ENCODE measurements at places on chromosomes 3 and 15.

GRCh38 chr3:55888282-55888885 is 401.3 kb upstream of the WNT5A start:
- DNase-seq, result no peak
- H3K4me3 ChIP-seq, result no peak overlapping the region
- H3K36me3 ChIP-seq, result no peaks in the 10 kb centered on the region
- no peaks in the 10 kb centered on the region for H3K4me1 ChIP-seq
- no peak overlapping the region for H3K27ac ChIP-seq

DNA sequence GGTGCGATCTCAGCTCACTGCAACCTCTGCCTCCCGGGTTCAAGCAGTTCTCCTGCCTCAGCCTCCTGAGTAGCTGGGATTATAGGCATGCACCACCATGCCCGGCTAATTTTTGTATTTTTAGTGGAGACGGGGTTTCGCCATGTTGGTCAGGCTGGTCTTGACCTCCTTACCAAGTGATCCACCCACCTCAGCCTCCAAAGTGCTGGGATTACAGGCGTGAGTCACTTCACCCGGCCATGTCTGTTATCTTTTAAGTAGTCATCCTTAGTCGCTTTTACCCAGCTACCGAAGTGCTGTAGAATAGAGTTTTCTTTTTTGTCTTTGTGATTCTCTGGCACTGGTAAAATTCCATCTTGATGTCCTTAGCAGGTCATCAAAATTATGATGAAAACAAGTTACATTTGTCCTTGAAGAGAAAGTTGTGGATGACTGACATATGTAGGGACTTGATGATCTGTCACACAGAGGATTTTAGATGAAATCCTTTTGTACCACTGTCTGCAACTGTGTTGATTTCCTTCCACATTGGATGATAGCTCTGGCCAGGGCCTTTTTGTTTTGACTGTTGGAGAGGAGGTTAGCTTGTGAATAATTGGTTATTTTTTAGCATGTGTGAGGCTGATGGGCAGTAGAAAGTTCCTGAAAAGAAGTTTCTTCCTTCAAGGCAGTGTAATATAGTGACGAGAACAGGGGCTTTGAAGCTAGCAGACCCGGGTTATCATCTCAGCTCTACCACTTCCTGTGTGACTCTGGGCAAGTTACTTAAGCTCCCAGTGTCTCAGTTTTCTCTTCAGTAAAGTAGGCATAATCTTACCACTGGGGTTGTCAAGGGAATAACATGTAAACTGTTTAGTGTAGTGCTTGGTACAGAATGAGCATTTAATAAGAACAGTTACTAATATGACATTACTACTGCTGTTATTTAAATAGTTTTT is 18.8 kb downstream of the ATG7 start:
- H3K4me3 ChIP-seq, result no peak overlapping the region
- H3K27ac ChIP-seq, result peak overlapping the region; percentile 86
- DNase-seq, result no peak
- H3K4me1 ChIP-seq, result peaks cover 19% of the 10 kb centered on the region
- no peaks in the 10 kb centered on the region for H3K27me3 ChIP-seq

DNA sequence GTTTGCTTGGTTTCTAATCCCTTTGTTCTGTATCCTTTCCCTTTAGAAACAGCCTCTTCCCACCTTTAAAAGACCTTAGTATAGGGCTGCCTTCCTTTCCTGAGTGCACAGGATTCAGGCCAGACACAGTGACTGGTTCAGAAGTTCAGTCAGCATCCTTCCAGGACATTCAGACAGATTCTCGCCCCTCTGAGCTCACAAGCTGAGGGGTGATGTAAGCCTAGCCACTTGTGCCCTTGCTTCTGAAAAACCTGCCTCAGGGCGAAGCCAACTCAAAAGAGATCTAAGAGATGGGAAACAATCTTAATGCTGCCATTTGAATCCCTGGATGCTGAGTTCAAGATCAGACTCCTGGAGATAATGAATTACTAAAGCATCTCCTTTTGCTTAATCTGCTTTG is 6.7 kb upstream of the NSMCE3 start:
- DNase-seq, result no peak
- no peaks in the 10 kb centered on the region for H3K27me3 ChIP-seq
- H3K36me3 ChIP-seq, result no peaks in the 10 kb centered on the region
- H3K27ac ChIP-seq, result no peak overlapping the region
- H3K4me1 ChIP-seq, result no peaks in the 10 kb centered on the region

GRCh38 chr15:92402751-92403150 is 9.1 kb downstream of the ST8SIA2 start:
- no peaks in the 10 kb centered on the region for H3K4me1 ChIP-seq
- no peak overlapping the region for H3K4me3 ChIP-seq
- no peak overlapping the region for H3K27ac ChIP-seq
- no peaks in the 10 kb centered on the region for H3K36me3 ChIP-seq

GRCh38 chr3:42830437-42831320 is 21.4 kb downstream of the ACKR2 start:
- H3K27ac ChIP-seq, result no peak overlapping the region
- H3K27me3 ChIP-seq, result no peaks in the 10 kb centered on the region
- no peaks in the 10 kb centered on the region for H3K36me3 ChIP-seq

DNA sequence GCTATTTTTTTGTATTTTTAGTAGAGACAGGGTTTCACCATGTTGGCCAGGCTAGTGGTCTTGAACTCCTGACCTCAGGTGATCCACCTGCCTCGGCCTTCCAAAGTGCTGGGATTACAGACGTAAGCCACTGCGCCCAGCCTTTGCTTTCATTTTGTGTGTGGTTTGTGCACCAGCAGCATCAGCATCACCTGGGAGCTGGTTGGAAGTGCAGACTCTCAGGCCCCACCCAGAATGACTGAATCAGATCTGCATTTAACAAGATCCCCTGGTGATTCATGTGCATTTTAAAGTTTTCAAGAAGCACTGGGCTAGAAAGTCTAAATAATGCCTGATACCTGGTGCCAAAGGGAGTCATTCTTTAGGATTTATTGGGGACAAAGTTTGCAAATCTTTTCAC is 73.4 kb upstream of the BNIP2 start:
- H3K4me3 ChIP-seq, result no peak overlapping the region
- no peaks in the 10 kb centered on the region for H3K27me3 ChIP-seq
- DNase-seq, result no peak
- no peak overlapping the region for H3K27ac ChIP-seq
- H3K36me3 ChIP-seq, result no peaks in the 10 kb centered on the region

- H3K27me3 ChIP-seq, result no peaks in the 10 kb centered on the region
- H3K27ac ChIP-seq, result no peak overlapping the region
- H3K4me1 ChIP-seq, result no peaks in the 10 kb centered on the region
Observed at GRCh38 chr3:60580809-60581208, 670.4 kb downstream of the FHIT start.

- no peaks in the 10 kb centered on the region for H3K27me3 ChIP-seq
- H3K4me3 ChIP-seq, result no peak overlapping the region
- peaks cover 15% of the 10 kb centered on the region for H3K4me1 ChIP-seq
- H3K36me3 ChIP-seq, result peaks cover 62% of the 10 kb centered on the region
Observed at GRCh38 chr3:123633530-123633929, 48.7 kb upstream of the HACD2 start.

DNA sequence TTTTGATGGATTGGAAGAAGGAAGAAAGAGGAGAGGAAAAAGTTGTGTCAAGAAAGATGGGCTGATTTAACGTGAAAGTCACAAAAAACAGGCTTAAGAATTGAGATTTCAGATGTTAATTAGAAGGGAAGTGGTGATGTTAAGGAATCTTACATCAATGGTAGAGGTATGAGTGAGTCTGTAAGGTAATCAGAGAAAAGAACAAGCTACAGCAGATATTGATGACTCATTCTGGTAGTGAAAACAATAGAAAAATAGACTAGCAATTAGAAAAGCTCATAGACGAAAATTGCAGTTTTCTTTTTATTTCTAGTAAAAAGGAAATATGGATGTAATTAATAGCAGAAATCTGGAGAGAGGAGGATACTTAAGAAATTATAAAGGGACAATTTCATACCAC is 559.6 kb downstream of the MCTP2 start:
- no peak overlapping the region for H3K27ac ChIP-seq
- H3K27me3 ChIP-seq, result no peaks in the 10 kb centered on the region
- no peaks in the 10 kb centered on the region for H3K4me1 ChIP-seq

- no peak for DNase-seq
- no peak overlapping the region for H3K27ac ChIP-seq
- no peaks in the 10 kb centered on the region for H3K36me3 ChIP-seq
- H3K4me3 ChIP-seq, result no peak overlapping the region
- H3K4me1 ChIP-seq, result no peaks in the 10 kb centered on the region
Observed at GRCh38 chr15:78977591-78978347, 32.9 kb upstream of the CTSH start.

- no peak overlapping the region for H3K27ac ChIP-seq
- H3K36me3 ChIP-seq, result no peaks in the 10 kb centered on the region
- H3K4me3 ChIP-seq, result no peak overlapping the region
- no peaks in the 10 kb centered on the region for H3K27me3 ChIP-seq
- DNase-seq, result no peak
Observed at GRCh38 chr3:74287557-74287956, 326.9 kb downstream of the CNTN3 start.

DNA sequence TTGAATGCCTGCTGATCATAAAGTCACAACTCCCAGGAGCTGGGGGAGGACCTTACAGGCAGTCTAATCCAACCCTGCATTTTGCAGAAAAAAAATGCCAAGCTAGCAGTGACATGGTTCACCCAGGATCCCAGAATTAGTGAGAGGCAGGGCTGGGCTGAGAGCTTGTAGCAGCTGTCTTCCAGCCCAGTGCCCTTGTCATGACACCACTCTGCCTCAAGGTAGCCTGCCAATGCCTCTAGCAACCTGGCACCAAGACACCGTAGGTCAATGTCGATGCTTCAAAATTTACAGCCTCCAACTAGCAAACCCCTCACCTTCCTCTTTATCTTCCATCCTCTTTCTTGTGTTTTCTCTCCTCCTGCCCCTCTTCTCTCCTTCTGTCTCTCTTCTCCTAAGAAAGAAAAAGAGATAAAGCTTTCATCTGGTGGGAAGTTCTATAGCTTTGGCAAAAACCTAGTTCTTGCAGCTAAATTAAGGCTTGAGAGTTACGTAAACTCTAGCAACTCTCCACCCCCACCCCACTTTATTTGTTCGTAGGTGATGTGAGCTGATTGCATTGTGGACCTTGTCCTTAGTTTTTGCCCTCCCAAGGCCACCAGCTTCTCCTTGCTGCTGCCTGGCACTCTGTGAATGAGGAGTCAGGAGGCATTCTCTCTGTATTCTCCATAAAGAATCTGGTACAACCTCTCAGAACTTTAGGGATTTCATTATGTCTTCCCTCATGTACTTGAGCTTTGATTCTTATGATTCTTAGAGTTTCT is 18.3 kb upstream of the BFSP2 start:
- H3K4me1 ChIP-seq, result no peaks in the 10 kb centered on the region
- DNase-seq, result no peak
- H3K4me3 ChIP-seq, result no peak overlapping the region

- no peak overlapping the region for H3K4me3 ChIP-seq
- no peaks in the 10 kb centered on the region for H3K36me3 ChIP-seq
- H3K27me3 ChIP-seq, result no peaks in the 10 kb centered on the region
- no peak overlapping the region for H3K27ac ChIP-seq
Observed at GRCh38 chr3:23271876-23272741, 69.0 kb downstream of the UBE2E2 start.

- H3K4me3 ChIP-seq, result no peak overlapping the region
- no peaks in the 10 kb centered on the region for H3K27me3 ChIP-seq
- no peaks in the 10 kb centered on the region for H3K36me3 ChIP-seq
- H3K4me1 ChIP-seq, result peaks cover 8% of the 10 kb centered on the region
- DNase-seq, result no peak
- H3K27ac ChIP-seq, result no peak overlapping the region
Observed at GRCh38 chr15:74994236-74994635, 1.1 kb upstream of the SCAMP5 start.

DNA sequence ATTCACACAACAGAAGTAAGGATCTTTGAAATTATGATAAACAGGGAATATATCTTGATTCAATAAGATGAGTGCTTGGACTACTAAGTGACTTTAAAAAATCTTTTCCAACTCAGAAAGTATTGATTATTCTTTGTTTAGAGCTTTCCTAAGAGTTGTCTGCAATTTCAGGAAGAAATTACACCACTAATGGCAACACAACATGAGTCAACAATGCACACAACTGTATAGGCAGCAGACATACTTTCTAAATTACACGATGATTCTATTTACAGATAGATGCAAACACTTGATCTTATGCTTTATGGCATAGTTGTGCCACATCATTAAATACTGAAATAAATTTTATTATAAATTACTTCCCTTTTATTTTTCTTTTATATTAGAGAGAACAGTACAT is 4.4 kb downstream of the NAA50 start:
- H3K27me3 ChIP-seq, result no peaks in the 10 kb centered on the region
- no peak for DNase-seq
- no peak overlapping the region for H3K4me3 ChIP-seq
- peaks cover 6% of the 10 kb centered on the region for H3K4me1 ChIP-seq
- H3K27ac ChIP-seq, result no peak overlapping the region

DNA sequence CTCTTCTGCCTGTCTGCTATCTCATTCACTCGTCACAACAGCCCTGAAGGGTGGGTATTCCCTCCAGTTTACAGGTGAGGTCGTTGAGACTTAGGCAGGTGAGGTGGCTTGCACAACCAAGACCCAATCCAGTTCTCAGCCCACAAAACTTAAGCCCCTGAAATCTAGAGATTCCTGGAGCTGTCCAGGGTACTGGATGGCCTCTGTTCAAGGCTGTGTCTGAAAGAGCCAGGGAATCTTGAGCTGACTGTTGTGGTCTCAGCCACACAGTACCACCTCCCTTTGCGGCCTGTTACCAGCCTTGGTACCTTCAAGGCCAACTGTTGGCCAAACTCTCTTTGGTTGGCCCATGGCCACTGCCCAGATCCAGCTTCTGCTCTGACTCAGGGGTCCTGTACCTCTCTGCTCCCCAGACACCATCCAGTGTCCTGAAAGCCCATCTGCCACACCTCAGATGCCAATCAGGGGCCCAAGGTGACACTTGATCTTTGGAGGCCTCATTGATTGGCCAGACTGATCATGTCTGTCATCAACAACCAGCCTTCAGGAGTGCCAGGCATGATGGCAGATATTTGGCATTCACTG is 10.9 kb upstream of the FAM107A start:
- no peaks in the 10 kb centered on the region for H3K36me3 ChIP-seq
- no peak overlapping the region for H3K27ac ChIP-seq
- H3K27me3 ChIP-seq, result peaks cover 8% of the 10 kb centered on the region
- DNase-seq, result no peak

- H3K27ac ChIP-seq, result no peak overlapping the region
- no peaks in the 10 kb centered on the region for H3K27me3 ChIP-seq
- H3K36me3 ChIP-seq, result no peaks in the 10 kb centered on the region
Observed at GRCh38 chr15:43943511-43943910, 116.7 kb downstream of the WDR76 start.

- H3K4me1 ChIP-seq, result no peaks in the 10 kb centered on the region
- H3K4me3 ChIP-seq, result no peak overlapping the region
- H3K27ac ChIP-seq, result no peak overlapping the region
- no peak for DNase-seq
- no peaks in the 10 kb centered on the region for H3K36me3 ChIP-seq
Observed at GRCh38 chr3:32937331-32937730, 14.1 kb upstream of the CCR4 start.

- no peak for DNase-seq
- H3K27me3 ChIP-seq, result no peaks in the 10 kb centered on the region
- no peak overlapping the region for H3K4me3 ChIP-seq
- H3K4me1 ChIP-seq, result no peaks in the 10 kb centered on the region
Observed at GRCh38 chr15:62649793-62650420, 392.6 kb upstream of the TPM1 start.

- no peaks in the 10 kb centered on the region for H3K27me3 ChIP-seq
- no peak for DNase-seq
- H3K4me3 ChIP-seq, result peak overlapping the region; percentile 99
- H3K4me1 ChIP-seq, result peaks cover 12% of the 10 kb centered on the region
- H3K27ac ChIP-seq, result peak overlapping the region; percentile 100
Observed at GRCh38 chr15:50353251-50353974, 1.6 kb downstream of the GABPB1 start.

Measured in ascending aorta (tissue), 2 donors.